ENCODE measurements at places on chromosomes 12 and 14.

- no peak for DNase-seq
Observed at GRCh38 chr14:52413729-52414408, 99.8 kb downstream of the PTGER2 start.

DNA sequence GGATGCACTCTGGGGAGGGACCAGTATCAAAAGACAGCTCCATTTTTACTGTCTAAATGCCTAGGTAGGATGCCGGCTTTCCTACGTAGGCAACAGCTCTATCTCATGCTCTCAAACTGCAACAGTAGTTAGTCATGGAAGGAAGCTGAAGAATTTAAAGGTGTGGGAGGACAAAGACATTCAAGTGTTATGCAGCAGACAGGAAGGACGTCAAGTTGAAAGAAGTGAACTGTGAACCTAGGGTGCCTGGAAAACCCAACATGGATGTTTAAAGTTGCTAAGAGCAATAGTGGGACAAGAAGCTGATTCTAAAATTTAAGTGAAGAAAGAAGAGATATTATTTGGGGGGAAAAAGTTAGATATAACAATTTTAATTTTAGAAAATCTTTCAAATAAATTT, 5.9 kb downstream of the SEC23A start:
- DNase-seq, result peak; percentile 19

DNA sequence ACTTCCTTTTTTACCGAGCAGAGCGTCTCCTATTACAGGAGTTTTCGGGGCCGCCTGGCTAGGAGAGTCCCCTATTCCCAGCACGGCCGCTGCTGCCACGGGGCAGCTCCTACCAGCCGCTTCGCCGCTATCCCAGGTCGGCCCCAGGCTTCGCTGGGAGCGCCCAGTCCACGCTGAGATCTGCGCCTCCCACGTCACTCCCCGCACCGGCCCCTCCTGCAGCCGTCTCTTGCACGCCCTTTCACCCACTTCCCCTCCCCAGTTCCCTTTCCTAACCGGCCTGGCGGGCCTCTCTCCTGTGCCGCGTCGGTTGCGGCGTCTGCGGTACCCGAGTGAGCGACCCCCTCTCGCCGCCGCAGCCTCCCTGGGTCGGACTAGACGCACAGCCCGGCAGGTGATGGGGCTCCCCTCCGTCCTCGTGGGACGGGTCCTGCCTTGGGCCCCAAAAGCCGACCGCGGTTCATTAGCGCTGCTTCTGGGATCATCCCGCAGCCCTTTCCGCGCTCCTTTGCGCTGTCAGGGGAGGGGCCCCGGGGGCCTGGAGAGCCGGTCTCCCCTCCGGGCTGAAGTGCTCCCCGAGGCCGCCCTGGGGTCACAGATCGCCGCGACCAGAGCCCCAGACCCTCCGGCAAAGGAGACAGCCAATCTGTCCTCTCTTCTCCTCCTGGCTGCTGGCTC, 1318.4 kb downstream of the TMEM121 start:
- peak; percentile 62 for DNase-seq

DNA sequence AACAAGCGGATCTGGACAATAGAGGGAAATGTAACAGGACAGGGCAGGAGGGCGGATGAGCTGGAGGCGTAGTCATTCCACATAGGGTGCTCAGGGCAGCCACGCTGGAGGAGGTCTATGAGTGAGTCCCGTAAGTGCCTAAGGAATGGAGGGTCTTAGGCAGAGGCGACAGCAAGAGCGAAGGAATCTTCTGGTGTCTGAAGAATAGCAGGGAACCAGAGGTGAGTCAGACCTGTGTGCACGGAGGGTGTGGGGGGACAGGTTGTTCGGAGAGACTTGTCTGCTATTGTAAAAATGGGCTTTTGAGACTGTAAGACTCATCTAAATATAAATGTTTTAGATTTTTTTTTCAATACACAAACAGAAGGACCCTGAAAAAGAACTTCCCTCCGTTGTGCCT, 70.6 kb downstream of the SETD3 start:
- no peak for DNase-seq

- DNase-seq, result no peak
Observed at GRCh38 chr14:63287666-63288483, 30.9 kb downstream of the GPHB5 start.

DNA sequence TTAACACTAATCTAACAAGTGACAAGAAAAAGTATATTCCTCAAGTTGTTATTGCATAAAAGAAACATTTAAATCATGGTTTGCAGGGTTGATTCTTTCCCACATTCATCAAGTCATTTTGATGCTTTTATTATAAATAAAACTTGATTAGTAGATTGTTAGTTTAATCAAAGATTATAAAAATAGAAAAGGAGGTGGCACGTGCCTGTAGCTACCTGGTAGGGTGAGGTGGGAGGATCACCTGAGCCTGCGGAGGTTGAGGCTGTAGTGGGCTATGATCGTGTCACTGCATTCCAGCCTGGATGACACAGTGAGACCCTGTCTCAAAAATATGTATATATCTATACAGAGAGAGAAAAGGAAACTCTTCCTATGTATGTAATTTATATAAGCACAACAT, 433.2 kb upstream of the RGS6 start:
- DNase-seq, result no peak

DNA sequence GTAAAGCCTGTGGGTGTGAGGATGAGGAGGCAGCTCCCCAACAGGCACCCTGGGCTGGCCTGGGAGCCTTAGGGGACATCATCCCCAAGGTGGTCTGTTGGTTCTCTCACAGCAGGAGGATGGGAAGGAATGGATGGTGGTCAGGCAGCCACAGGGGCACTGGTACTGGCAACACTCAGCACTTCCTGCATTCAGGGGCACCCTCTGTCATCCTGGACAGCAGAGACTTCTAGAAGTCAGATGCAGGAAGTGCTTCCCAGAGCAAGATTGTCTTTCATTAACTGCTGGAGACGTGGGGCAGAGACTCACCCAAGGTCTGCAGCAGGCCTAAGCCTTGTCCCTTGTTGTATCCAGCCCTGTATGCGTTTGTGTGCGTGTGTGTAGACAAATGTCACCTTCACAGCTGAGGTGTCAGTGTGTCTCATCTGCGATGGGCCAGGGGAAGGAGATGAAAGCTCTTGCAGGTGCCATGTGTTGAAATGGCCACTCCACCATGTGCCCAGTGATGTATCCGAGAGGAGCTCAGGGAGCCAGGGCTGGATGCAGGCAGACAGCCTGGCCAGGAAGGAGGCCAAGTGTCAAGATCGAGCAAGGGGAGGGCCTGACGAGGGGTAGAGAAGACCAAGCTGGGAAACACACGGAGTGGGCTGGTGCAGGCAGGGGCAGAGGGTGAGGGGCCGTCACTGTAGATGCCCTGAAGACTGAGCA, 85.1 kb downstream of the PITPNM2 start:
- DNase-seq, result no peak

- no peak for DNase-seq
Observed at GRCh38 chr12:91367234-91367849, 184.7 kb upstream of the DCN start.

DNA sequence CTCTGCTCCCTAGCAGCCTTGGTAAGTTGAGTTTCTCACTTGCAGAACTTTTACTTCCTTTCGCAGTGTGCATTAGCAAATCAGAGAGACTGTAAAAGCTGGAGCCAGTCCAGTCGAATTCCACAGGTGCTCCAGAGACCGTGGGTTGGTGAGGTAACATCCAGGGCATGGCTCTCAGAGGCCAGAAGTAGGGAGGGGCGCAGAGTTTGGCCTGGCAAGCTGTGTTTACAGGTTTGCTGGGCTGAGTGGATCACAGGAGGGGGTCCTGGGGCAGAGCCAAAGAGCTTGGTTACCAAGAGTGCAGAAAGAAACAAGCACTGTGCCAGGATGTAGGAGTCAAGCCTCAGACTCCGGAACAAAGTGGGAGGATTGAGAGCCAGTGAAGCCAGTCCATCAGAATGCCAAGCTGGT, 10.2 kb upstream of the BHLHE41 start:
- DNase-seq, result no peak

- no peak for DNase-seq
Observed at GRCh38 chr12:121325922-121326396, 26.3 kb downstream of the ANAPC5 start.

- DNase-seq, result no peak
Observed at GRCh38 chr12:46916796-46917419, 91.1 kb upstream of the SLC38A4 start.

GRCh38 chr14:52907949-52908348, 42.9 kb downstream of the FERMT2 start:
- no peak for DNase-seq

DNA sequence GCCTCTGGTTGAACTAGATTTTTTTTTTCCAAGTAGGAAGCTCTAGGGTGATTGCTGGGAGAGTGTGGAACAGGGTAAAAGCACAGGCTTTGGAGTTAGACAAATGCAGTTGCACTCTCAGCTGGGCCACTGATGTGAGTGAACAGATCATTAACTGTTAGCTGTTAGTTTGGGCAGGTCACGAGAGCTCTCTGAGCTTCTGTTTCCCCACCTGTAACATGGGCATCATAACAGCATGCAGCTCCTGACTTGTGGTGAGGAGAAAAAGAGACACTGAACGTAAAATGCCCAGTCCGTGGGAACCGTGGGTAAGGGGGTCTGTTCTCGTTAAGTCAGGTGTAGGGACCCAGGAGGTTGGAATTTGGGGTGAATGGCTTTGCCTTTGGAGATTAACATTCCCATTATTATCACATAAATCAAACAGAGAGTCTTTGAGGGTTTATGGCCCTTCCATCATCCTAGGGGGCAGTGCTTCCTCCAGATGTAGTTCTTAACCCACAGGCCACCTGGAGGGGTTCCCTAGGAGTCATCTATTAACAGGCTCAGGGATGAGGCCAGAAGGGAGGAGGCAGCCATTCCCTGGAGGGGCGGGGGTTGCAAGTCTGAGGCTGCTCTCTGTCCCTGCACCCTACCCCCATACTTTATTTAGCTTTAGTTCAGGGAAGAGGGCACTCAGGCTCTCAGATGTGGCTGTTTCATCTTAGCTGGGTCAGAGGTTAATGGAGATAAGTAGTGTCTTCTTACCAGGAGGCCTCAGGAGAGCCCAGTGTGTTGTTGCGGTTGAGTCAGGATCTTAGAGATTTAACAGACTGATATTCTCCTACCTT, 135.2 kb downstream of the DACT1 start:
- no peak for DNase-seq

DNA sequence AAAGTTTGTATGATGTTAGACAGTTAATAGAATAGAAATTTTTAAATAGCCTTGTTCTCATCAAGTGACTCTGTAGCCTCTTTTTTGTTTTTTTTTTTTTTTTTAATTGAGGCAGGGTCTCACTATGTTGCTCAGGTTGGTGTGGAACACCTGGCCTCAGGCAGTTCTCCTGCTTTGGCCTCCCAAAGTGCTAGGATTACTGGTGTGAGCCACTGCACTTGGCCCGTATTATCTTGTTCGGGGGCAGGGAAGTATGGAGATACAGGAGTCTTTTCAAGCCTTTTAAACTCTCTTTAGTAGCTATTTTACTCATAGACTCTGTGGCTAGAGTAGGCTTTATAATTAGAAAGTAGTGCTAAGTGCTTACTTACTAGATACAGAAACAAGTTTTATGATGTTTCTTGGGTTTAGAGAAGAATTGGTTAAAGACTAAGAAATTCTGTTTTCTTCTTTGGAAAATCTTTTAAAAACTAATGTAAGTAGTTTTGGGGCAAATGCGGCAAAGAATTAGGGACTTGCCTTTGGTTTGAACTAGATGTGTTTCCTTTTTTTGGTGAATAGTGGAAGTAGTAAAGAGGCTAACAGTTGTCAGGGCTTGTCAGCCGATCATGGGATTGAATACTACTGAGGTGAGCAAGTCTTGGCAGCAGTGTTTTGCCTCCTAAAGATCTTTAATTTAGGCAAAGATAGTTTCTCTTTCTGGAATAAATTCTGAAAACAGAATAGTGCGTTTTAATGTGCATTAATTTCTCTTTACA, 31.3 kb downstream of the FBXO34 start:
- no peak for DNase-seq

DNA sequence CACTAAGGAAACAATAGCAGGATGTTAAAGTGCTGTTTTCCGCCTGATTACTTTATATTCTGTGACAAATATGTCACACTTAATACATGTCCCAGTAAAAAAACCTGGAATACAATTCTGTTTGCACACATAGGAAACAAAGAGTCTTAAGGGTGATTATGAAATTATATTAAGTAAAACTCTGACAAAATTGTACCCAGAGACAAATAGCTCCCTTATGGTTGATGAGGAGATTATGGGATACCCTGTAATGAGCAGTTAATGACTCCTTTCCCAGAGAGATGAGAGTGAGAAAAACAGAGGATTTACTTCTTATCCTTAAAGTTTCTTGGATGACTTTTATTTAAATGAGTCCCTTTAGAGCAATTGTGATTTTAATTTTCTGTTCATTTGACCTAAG, 370.6 kb downstream of the PDZRN4 start:
- no peak for DNase-seq

DNA sequence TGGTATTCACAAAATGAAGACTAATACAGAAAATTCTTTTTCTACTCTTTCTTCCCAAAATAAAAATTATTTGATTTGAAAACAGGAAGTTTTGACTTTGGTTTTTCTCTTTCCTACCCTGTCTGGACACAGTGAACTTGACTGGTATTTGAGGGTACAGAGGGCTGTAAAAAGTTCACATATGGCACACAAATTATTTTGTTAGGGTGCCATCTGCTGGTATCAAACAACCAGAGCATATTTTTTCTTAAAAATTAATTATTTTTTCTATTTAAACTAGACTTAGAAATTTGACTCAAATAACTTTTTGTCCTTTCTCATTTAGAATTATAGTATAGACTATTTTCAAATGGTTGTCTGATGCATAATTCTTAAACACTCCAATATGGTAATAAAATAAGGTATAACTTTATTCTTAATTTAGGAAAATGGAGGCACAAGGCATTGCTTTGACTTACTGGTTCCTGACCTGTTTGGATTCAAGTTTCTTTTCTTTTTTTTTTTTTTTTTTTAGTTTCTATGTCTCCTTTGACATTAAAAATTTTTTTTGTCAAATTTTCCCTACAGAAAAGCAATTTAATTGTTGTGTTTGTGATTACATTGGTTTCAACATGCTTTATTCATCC, 390.6 kb downstream of the PRKD1 start:
- no peak for DNase-seq

DNA sequence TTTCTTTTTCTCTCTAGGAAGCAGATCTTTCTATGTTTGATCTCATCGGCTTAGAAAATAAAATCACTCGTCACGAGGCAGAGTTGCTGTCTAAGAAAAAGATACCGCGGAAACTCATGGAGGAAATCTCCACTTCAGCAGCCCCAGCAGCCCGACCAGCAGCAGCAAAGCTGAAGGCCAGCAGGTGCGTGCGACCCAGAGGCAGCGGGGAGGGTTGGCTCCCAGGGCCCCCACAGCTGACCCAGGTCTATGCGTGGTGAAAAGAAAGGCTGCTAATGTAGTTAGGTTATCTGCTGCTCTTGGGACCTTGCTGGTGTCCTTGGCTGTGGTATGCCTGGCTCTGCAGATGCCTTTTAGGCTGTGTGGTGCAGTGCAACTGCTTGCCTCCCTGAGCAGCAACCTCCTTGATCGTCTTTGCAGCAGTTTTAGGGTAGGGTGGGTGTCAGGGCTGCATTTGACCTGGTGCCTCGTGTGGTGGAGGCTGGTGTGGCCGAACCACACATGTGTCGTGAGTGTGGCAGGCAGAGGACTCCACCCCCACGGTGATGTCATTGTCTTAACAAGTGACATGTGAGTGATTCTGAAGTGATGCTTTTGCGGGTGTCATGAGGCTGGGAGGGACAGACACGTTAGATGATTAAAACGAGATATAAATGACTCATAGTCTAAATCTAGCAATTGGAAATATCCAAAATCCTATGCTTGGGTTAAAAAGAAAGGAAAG, 68.6 kb downstream of the EP400 start:
- no peak for DNase-seq

GRCh38 chr12:101551362-101552114, 43.2 kb upstream of the MYBPC1 start:
- no peak for DNase-seq

All from activated naive CD8-positive, alpha-beta T cell treated with anti-CD3 and anti-CD28 coated beads for 36 hours (primary cell).